HepG2 (cell line): ENCODE measurements at places on chromosomes 1 and 21. TPM values are rescaled to one million over a fixed set of nuclear protein-coding genes. Genes with fewer than 3 reads are reported as not detected.

DNA sequence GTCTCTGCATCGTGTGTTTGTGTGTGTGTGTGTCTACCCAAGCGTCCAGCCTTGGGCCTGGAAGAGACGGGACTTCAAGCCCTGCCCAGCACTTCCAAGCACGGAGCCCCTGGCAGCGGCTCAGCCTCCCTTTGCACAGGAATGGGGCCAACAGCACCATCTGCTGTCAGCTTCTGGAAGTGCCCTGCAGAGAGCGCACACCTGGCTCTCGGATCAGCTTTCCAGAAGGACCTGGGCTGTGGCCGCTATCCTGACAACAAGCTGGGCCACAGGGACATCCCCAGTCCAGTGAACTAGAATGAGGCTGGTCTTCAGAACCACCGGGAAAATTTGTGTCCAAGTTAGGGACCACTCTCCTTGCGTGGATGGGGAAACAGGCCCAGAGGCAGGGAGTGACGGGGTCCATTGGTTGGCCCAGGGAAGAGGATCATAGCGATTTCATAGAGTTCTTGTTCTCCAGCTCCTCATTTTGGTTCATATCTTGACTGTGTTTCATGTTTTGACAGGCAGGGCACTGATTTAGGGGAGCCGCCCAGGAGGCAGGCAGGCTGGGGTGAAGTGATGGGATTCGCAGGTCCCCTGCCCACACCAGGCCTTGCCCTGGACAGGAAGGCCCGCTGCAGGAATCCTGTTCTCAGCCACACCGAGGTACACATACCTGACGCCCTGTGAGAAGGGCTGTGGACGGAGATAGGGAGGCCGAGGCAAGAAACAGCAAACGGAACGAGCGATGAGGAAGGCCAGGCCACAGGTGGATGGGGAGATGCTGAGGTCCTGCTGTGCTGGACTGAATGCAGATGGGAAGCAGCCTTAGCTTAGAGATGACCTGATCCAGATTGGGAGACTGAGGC is 38.4 kb downstream of the TAS1R2 start:
- peak; percentile 49 for DNase-seq

The CHI3L2 gene
- 0.46 and 0.65 TPM in 2 replicates for polyA plus RNA-seq

DNA sequence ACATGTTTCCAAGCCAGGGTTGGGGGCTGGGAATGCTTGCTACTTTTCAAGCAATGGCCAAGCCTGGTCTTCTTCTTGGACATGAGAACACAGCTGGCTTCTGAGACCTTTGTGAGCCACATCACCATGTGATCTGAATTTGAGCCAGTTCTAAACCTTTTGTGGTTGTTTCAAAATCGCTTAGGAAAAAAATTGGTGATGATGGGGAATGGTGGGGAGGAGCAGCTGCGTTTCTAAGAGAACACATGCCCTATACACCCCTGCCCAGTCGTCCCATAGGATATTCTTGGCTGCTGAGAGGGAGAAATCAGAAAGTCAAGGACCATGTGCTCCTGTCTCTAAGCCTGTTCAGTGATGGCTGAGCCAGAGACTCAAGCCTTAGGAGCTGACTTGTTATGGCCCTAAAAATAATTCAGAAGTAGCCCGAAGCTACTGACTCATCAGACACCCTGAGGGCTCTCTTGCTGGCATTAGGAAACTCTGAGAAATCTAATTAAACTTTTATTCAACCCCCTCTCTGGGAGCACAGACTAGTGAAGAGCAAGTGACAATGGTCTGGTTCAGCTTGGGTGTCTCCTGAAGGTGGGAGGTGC is 30.5 kb downstream of the CCDC185 start:
- DNase-seq: no peak

DNA sequence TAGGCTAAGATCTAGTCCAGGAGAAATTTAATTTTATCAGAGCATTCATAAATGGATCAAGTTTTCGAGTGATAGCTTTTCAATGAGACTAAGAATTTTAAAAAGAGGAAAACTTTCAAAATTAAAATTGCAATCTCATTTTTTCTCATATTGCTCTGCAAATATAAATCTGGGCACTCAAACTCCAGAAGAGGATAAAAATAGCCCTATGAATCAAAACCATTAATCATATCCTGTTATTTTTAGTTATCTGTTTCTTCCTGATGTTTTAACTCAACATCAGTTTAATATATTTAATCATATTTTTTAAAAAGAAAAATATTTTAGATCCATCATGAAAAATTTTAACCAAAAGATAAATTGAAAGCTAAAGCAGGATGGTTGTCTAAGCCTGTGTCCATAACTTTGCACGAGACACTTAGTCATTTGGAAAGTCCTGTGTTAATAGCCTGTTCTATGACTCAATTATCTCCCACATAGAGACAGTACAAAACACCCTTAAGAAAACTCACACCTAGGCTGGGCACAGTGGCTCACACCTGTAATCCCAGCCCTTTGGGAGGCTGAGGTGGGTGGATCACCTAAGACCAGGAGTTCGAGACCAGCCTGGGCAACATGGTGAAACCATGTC is 17.1 kb upstream of the PRRC2C start:
- no peak for DNase-seq

The SEC16B gene
- polyA plus RNA-seq: 4.6 and 6.9 TPM in 2 replicates

The ATP13A2 gene
- 13.2 and 20.1 TPM in 2 replicates for polyA plus RNA-seq

The RAP1GAP gene
- polyA plus RNA-seq: 37.5 and 46.1 TPM in 2 replicates

DNA sequence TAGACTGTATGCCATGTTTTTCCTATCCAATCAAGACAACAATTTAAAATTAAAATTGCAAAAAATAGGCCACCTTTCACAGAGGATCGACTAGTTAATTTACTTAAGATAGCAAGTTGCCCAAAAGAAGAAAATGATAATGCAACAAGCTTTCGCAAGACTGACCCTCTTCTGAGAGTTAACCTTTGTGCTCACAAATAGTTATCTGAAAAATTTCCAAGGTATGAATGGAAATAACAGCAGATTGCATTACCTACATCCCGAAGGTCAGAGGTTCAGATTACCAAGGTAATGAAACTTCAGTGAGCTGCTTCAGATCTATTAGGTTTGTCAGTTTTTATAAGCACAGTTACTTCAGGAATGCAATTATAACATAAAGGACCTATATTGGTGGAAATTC is 298.0 kb downstream of the KCTD3 start:
- peak; percentile 44 for DNase-seq

DNA sequence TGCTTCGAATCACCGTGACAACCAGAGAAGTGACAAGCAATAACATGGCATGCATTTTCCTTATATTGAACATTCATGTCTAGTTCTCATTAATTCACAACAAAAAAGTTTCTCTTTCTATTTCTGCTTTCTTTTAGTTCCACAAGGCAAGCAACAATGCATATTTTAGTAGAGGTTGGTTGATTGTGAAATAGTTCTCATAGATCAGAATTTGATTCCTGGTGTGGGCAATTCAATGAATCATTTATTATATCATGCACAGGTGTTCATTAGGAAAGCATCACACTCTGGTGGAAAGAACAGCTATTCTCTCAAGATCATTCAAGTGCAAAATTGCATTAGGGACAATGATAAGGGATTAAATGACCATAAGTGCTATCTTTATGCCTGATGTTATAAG is 980.9 kb downstream of the BRINP3 start:
- no peak for DNase-seq

The SPRR1B gene
- polyA plus RNA-seq: not detected in 2 replicates

GRCh38 chr1:11991969-11992676 is 11.9 kb downstream of the MFN2 start:
- no peak for DNase-seq

GRCh38 chr1:53837646-53837923 is 511 bp downstream of the NDC1 start:
- no peak for DNase-seq

DNA sequence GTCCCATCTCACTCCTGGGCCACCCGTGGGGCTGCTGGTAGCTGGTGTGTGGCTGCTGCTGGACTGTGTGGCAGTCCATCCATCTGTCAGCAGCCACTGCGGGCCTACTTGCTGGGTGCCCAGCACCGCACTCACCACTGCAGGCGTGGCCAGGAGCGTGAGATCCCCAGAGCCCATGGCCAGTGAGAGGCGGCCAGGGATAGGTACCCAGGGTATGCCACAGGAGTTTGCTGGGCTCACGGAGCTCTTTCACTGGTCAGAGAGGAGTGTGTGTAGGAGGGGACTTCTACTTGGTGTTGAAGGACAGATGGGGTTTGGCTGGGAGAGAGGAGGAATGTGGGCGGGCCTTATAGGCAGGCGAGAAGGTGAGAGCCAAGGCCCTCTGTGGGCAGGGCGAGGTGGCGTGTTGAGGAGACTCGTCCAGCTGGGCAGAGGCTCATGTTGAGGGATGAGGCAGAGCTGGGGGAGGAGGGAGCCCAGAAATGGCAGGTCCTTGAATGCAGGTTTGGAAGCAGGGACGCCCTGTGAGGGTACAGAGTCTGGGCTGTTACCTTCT is 15.0 kb downstream of the QSOX1 start:
- no peak for DNase-seq

DNA sequence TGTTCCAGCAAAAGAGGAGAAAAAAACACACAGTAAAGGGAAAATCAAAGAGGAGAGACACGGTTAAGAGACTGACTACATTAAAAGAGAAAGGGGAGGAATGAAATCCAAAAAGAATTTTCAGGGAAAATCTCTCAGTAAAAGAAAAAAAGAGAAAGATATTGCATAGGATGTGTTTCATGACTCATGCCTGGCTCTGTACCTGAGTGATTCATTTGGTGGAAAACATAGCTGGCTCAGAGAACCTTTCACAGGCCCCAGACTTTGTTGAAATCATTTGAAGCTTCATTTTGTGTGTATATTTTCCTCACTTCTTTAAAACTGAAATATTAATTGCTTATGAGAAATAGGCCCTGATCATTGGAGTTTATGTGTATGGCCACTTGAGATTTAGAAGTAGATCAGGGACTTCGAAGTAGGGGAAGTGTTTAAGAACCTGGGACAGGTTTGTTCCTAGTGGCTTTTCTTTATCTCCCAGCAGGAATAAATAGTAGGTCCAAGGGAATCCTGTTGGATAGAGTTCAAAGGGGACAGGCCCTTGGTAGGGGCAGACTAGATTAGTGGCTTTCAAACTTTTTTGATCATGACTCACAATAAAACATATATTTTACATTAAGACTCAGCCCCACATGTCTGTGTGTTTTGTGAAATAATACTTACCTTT is 239.1 kb upstream of the SGIP1 start:
- DNase-seq: no peak

- DNase-seq: no peak
Measured at GRCh38 chr1:80375109-80375508, 1368.6 kb upstream of the ADGRL4 start.

The TEX35 gene
- polyA plus RNA-seq: not detected in 2 replicates

- no peak for DNase-seq
Measured at GRCh38 chr1:207155028-207155427, 51.0 kb downstream of the C4BPA start.
